ENCODE measurements at places on chromosomes 3 and 15.

GRCh38 chr15:75034615-75035014, 11.2 kb downstream of the PPCDC start:
- DNase-seq: no peak

DNA sequence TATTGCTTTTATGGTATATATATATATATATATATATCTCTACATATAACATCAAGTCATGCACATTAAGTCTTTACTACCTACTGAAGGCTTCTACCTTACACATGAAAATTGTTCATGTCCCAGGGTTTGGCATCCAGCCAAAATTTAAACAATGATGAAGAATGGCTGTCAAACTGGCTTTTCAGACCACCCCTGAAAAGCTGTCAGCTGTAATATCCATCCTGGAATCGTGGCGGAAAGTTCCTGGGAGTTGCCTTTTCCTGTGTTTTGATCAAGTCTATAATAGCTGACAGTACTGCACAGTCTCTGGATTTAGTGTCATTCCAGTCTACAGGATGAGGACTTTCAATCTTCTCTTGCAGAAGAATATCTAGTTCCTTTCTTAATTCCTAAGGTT, 48.3 kb downstream of the DHX36 start:
- no peak for DNase-seq

DNA sequence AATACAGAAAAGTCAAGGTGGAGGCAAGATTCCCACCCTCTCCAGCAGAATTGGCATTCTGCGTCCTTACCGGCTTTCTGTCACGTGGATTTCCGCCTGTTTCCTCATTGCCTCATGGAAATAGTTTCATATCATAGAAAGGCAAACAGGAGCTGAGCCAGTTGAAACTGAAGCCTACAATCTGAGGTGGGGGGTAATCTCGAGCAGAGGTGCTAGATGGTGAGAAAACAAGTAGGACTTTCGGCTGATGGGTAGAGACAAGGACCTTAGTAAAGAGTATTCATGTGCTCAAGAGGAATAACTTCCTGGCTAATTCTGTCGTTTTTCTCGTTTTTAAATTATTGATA, 39.9 kb downstream of the LRCH3 start:
- no peak for DNase-seq

- DNase-seq: no peak
Measured at GRCh38 chr15:27949089-27949488, 150.0 kb downstream of the OCA2 start.

DNA sequence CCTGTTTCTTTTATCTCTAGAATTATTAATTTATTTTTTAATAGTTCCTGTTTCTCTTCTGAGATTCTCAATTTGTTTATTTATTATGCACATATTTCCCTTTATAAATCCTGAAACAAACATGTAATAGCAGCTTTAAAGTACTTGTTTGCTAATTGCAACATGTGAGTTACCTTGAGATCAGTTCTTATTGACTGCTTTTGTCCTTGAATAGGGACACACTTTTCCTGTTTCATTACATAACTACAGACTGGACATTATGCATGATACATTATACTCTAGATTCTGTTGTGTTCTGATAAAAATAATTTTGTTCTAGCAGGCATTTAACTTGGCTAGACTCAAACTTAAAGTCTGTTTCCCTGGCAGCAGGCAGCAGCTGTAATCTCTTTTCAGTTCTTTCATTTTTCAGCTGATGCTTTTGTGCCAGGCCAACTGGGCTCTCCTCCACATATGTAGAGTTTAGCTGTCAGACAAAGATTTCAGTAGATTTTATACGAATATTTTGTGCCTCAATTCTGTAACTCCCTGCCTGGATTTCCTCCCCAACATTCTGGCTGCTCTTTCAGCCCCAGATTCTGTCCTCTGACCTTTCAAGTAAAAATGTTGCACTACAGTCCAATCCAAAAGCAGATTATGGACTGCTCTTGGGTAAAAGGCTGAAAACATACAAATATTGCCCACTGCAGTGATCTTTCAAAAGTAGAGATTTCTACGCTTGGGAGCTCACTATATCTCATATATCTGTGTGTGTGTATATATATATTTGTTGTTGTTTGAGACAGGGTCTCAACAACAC, 41.9 kb downstream of the PCOLCE2 start:
- DNase-seq: no peak

DNA sequence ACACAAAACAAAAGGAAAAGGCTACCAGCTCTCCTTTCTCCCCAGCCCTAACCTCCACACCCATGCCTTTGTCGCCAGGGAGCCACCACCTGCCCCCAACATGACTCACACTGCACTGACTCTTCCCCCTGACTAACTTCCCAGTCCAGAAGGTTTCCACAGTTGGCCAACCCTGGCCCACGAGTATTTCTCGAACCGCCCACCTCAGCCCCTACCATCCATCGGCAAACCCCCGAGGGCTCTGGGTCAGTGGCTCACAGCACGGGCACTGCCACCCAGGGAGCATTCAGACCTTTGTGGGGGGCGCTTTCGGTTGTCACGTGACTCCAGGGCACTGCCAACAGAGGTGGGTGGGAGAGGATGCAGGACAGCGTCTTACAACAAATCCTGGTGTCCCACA, 152.3 kb downstream of the LRRC28 start:
- no peak for DNase-seq

GRCh38 chr3:50815844-50816243, 141.1 kb downstream of the DOCK3 start:
- no peak for DNase-seq

- no peak for DNase-seq
Measured at GRCh38 chr3:172132159-172132586, 92.8 kb downstream of the FNDC3B start.

GRCh38 chr15:73889053-73889761, 15.8 kb downstream of the TBC1D21 start:
- DNase-seq: no peak

DNA sequence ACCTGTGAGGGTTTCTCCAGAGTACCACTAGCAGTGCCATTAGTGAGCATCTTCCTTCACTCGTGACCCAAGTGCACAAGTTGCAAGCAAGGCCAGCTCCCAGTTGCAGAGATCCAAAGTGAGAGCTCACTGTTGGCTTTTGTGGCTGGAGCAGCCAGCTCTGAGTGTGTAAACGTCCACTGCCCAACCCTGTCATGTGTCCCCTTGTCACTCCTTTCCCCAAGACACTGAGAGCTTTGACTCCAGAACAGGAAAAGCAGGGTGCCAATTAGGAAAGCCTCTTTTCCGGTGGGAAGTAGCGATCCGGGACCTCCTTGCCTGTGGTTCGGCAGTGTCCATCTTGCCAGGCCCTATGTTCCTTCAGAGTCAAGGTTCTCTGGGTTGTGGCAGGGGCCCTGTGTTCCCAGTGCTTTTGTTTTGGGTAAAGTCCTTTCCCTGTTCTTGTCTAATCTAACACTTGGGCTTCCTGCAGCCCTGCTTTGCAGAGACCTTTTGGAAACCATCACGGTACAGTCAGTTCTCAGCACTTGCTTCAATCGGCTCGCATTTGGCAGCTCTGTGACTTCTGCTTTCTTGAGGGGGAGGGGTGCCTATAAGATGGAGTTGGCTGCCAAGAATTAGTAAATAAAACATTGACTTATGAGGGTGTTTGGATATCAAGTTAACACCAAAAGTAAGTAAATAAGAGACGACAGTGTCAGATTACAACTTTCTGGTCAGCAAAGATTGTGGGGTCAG, 90.5 kb downstream of the DNASE1L3 start:
- no peak for DNase-seq

- no peak for DNase-seq
Measured at GRCh38 chr3:182182531-182182968, 470.8 kb downstream of the SOX2 start.

GRCh38 chr3:170740726-170741591, 129.0 kb downstream of the RPL22L1 start:
- DNase-seq: no peak

DNA sequence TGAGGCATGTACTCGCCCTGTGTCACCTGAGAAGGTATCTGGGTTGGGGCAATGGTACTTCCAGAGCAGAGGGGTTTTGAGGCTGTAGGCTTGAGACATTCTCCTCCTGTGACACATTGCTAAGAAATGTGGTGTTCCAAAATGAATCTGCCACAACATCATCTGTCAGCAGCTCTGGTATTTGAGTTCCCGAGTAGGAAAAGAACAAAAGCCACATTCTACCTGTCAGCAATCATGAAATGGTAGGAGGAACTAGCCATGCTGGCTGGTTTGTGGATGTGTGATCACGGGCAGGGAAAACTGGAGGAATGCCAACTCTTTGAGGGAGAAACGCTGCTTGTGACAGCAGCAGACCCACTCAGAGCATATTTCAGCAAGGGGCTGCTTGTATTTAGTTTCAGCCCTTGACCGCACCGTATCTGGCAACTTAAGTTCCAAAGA, 579.4 kb upstream of the TBL1XR1 start:
- no peak for DNase-seq
